ENCODE measurements at places on chromosomes 6 and 20.
A peak's percentile ranks its signal among the peaks of the same experiment; 100 is the strongest.

- no peak for DNase-seq
These were observed 32.5 kb downstream of the HLA-DPB1 start for GRCh38 chr6:33108307-33108706.

DNA sequence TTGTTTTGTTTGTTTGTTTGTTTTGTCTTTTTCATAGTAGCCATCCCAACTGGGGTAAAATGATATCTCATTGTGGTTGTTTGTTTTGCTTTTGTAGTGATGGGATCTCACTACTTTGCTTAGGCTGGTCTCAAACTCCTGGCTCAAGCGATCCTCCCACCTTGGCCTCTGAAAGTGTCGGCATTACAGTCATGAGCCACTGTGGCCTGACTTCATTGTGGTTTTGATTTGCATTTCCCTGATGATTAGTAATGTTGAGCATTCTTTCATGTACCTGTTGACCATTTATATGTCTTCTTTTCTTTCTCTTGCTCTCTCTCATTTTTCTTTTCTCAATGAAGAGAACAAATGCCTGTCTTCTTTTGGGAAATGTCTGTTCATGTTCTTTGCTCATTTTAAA is 30.8 kb upstream of the HLA-DOA start:
- no peak for DNase-seq

GRCh38 chr6:43724914-43725642 is 37.5 kb upstream of the MRPS18A start:
- peak; percentile 48 for DNase-seq

GRCh38 chr6:149806127-149806526 is 56.6 kb downstream of the PCMT1 start:
- DNase-seq: no peak
